ENCODE measurements at places on chromosomes 7 and 10. TPM values are rescaled to one million over a fixed set of nuclear protein-coding genes. Genes with fewer than 3 reads are reported as not detected.
A peak's percentile ranks its signal among the peaks of the same experiment; 100 is the strongest.

Gene MARCHF5
- total RNA-seq: 9.4 TPM

DNA sequence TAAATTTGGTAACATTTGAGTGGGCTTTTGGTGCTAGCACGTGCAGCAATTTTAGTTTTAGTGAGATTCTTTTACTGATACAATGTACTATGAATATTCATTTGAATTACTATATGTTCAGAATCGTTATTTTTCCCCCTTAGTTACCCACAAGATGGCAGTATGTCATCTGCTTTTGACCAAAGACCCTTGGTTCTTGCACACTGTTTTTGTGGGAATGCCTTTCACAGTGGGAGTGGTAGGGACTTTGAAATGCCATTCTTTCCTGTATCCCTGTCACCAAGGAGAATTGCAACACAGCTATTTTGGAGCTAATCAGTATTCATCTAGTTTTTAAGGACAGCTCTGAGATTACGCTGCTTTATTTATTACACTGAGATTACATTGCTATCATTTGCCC is 40.6 kb downstream of the SEC23IP start:
- DNase-seq: peak; percentile 13

DNA sequence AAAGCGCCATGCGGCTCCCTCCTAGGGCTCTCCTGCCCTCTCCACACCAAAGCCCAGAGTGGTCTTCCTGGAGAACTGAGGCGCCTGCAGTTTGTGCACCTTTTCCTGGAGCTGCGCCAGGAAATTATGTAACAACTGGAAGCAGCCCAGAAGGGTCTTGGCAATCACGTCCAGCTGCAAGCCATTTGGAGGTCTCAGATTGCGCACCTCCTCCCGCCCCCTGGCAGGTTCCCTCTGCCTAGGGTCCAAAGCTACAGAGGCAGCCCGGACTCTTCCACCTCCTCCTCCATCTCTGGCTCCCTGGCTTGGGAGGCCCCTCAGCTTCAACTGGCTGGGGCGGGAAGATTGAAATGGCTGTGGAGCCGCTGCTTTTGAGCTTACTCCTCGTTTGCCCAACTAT is 34.0 kb upstream of the SFTPD start:
- no peak for DNase-seq

Gene GPR15LG
- total RNA-seq: not detected

GRCh38 chr10:59068581-59069191 is 107.8 kb upstream of the PHYHIPL start:
- DNase-seq: no peak

- no peak for DNase-seq
These were observed 20.9 kb upstream of the PRKAR2B start for GRCh38 chr7:107023522-107024151.

GRCh38 chr10:15426115-15426514 is 55.0 kb upstream of the FAM171A1 start:
- no peak for DNase-seq

- DNase-seq: peak; percentile 43
These were observed 53.9 kb downstream of the VCL start for GRCh38 chr10:74051736-74052342.

- no peak for DNase-seq
These were observed 39.5 kb downstream of the PDK4 start for GRCh38 chr7:95556777-95557176.

GRCh38 chr7:28349637-28350036 is 62.7 kb upstream of the CREB5 start:
- DNase-seq: peak; percentile 11

DNA sequence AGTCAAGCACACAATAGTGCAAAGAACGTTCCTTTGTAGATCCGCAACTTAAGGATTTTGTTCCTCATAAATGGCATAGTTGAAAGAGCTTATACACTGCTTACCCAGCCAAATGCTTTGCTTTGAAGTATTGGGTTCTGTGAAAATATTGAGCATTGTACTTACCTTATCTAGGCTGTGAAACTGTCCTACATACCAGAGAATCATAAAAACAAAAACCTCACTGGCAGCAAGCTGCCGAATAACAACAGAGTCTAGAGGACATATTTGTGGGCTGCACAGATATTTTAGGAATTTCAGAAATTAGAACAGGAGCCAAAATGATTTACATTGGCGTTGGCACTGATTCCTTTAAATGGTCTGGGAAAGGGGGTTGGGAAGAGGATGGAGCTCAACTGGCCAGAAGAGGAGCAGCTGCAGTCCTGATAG is 174.8 kb downstream of the RTKN2 start:
- peak; percentile 80 for DNase-seq

Gene SFRP5
- not detected for total RNA-seq

GRCh38 chr10:110562348-110562747 is 5.1 kb upstream of the SMC3 start:
- DNase-seq: no peak

Gene SLC18A3
- not detected for total RNA-seq

- no peak for DNase-seq
These were observed 9.5 kb downstream of the SLC18A2 start for GRCh38 chr10:117250411-117250810.

DNA sequence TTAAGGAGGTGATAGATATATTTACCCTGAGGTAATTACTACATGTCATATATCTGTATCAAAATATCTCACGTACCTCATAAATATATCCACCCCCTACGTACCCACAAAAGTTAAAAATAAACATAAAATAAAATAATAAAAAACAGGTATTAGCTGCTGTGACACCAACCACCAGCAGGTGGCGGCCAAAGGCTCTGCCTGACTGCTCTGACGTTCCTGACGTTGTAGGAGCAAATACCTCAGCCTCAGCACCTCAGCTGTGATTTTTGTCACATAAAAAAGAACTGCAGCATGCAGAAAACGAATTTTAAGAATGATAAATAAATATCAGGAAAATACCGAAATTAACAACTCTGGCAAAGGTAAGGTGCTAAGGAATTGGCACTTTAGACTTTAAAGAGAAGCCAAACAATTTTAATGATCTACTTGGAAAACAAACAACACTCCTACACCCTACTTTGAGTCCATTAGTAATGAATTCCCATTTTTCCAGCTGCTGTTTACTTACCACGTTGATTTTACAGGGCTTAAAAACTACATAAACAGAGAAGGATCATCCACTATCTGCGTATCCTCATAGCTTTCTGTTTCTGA is 125.4 kb upstream of the TARP start:
- DNase-seq: peak; percentile 17

DNA sequence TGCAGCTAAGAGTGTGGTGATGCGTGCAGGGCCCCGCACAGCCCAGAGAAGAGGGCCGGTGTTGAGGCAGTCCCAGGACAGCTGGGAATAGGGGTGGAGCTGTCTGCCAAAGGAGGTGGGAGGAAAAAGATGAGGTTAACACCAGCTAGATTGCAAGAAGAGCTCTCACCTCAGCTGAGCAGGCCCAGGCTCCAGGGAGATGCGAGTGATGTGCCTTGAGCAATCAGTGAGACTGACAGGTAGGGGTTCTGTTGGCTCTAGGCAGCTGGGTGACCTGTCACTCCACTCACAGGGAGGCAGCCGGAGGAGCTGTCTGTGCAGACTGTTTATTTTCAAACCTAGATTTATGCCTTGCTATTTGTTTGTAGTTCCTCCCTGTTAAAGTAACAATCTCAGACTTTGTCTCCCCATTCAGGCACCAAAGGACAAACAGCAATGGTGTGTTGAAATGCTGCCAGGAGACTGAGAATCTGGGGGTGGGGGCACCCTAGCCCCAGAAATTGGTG is 205.1 kb upstream of the CXCL12 start:
- no peak for DNase-seq

Gene JCAD
- total RNA-seq: 23.5 TPM

DNA sequence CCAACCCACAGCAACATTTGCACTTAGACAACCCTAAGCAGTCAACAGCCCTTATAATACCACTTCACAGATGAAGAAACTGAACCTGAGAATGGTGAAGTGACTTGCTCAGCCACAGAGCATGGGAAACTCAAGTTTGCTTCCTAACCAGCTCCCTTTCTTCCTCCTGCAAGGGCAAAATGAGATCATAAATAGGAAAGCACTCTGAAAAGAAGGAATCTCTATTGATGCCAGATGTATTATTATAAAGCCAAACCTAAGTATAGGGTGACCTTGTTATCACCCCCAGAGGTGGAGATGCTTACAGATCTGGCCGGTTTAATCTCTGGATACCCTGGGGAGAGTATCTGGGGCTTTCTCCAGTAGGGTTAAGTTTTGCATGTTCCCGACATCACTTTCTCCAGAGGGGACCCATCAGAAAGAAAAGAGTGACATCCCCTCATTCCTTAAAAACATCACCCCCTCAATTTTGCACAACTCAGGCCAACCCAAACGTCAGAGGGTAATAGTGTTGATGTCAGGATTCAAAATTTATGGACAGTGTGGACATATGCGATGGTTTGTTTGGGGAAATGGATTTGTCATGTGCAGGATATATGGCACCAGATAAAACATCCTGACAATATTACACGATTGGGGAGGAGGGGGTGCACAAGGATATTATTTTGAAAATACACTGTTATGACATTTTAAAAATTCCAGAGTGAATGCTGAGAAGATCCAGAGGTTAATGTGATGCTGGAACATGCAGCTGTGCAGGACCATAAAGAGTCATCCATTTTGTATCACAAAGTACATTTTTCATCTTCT is 24.0 kb upstream of the XPNPEP1 start:
- no peak for DNase-seq

DNA sequence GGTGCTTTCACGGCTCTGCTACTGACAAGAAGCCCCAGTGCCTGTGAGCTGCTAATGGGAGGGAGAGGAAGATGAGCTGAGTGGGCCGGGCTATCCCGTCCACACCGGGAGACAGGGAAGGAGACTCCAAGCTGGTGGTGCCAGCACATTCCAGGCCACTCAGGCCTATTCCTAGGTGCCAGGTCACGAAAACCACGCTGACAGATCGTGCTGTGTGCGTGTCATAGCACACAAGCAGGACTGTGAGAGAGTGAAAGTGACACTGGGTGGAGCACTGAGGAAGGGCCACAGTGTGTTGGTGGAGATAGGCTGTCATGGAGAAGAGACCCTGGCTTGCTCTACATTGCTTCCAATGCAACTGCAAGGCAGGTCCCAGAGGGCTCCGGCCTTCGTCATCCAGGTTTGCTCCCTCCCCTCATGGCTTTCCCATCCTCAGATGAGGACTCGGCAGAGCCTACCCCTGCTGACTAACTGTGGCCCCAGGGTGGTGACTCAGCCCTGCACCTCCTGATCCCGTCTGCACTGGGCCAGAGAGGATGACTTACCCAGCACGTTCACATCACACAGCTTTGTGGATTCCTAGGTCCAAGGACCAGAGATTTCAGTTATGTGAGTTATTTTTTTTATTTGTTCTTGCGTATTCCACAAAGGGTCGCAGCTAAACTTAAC is 167.3 kb downstream of the EGFR start:
- DNase-seq: peak; percentile 93

- no peak for DNase-seq
These were observed 10.4 kb upstream of the STOX1 start for GRCh38 chr10:68816796-68817412.

DNA sequence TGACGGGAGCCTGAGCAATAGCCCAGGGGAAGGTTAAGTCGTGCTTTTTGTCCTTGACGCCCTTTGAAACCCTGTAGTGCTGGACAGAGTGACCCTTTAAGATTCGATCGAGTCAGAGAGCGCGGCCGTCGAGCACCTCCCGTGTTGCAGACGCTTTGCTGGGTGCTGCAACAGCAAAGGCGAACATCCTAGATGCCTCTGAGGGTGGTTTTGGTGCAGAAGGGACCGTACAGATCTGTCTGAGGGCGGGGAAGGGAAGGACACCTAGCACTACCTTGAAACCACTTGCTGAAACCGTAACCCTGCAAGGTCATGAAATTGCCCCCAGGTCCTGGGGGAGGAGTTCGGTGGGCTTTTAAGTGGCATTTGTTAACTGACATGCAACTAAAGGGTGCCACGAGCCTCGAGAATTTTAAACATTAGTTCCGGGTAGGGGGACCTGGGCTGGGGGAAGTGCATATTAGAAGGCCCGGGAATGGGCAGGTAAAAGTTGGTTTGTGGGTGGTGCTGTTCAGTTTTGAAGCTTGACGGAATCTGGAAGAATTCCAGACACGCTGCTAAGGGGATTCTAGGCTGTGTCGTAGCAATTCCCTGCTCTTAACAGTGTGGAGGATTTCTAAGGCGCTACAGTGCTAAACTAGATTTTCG is 786 bp downstream of the ATP5F1C start:
- DNase-seq: peak; percentile 19

Data from Caki2 (cell line).